CD4-positive, alpha-beta T cell treated with Interleukin-6 at 100 ng/mL for 8 hours (primary cell): ENCODE measurements at places on chromosomes 1 and 21.

DNA sequence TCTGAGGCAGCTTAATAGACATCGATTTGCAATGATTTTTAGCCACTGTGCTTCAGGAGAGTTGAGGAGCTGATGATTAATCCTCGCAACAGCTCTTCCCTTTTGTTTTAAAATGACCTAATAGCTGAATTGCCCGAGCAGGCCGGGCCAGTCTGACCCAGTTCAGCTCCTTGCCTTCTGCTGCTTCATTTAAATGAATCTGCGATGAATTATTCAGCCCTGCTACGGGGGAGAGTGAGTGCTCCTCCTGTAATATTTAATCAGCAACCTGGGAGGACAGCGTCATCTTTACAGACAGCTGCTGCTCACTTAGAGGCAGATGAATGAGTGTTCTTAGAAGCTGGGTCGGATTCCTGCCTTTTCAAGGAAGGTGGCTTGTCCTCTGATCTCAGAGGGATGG, 325.1 kb downstream of the CAMTA1 start:
- no peak for DNase-seq

DNA sequence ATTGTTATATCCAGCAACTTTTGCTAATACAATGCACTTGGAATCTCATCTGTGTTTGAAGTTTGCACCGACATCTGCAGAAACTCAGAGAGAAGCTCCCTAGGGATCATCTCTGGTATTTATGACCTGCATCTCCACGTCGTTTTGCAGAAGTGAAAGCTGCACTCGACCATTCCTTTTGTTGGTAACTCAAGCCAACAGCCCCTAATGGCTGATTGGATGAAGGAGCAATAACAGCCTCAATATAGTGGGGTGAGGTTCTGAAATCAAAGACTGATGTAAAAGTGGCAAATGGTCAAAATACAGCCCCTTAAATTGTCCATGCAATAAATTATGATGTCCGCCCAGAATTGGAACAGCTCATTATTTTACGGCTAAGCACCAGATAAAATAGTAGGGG, 344.2 kb upstream of the KAZN start:
- no peak for DNase-seq

DNA sequence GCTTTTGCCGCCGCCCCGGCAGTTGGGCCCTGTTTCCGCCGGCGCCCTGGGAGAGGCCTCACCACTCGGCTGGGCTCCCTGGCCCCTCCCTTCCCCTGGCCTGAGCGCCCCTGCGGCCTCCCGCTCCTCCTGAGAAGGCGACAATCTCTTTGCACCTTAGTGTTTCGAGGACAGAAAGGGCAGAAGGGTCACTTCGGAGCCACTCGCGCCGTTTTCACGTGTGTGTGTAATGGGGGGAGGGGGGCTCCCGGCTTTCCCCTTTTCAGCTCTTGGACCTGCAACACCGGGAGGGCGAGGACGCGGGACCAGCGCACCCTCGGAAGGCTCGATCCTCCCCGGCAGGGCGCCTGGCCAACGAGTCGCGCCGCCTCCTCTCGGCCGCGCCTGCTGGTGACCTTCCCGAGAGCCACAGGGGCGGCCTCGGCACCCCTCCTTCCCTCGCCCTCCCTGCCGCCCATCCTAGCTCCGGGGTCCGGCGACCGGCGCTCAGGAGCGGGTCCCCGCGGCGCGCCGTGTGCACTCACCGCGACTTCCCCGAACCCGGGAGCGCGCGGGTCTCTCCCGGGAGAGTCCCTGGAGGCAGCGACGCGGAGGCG, 432 bp upstream of the SIM2 start:
- no peak for DNase-seq

- DNase-seq = peak; percentile 35
These were observed 3.5 kb downstream of the GNAT2 start for GRCh38 chr1:109615879-109616278.

- peak; percentile 4 for DNase-seq
These were observed at the start of gene HTR6 for GRCh38 chr1:19664453-19665185. TSS of gene HTR6 (plus strand) at chr1:19664875. CDS start at chr1:19665754, 879 bp downstream.

- DNase-seq = no peak
These were observed 161.0 kb downstream of the URB2 start for GRCh38 chr1:229786974-229787610.

DNA sequence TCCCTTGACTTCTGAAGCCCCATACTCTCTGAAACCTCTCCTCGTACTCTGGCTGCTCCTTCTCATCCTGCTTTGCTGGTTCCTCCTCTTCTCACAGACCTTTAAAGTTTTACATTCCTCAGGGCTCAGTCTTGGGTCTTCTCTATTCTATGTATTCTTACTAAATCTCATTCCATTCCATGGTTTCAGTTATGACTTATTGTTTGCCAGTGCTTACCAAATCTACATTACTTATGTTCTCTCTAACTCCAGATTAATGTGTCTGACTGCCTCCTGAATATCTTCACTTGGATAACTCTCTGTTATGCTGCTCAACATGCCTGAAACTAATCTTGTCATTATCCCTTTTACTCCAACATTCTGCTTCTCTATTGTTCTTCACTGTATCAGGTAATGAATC, 5.4 kb upstream of the SLC35D1 start:
- no peak for DNase-seq

GRCh38 chr1:155938220-155938627, 3.2 kb upstream of the RXFP4 start:
- DNase-seq = peak; percentile 54

GRCh38 chr1:36664571-36665287, 182.0 kb upstream of the CSF3R start:
- DNase-seq = no peak

DNA sequence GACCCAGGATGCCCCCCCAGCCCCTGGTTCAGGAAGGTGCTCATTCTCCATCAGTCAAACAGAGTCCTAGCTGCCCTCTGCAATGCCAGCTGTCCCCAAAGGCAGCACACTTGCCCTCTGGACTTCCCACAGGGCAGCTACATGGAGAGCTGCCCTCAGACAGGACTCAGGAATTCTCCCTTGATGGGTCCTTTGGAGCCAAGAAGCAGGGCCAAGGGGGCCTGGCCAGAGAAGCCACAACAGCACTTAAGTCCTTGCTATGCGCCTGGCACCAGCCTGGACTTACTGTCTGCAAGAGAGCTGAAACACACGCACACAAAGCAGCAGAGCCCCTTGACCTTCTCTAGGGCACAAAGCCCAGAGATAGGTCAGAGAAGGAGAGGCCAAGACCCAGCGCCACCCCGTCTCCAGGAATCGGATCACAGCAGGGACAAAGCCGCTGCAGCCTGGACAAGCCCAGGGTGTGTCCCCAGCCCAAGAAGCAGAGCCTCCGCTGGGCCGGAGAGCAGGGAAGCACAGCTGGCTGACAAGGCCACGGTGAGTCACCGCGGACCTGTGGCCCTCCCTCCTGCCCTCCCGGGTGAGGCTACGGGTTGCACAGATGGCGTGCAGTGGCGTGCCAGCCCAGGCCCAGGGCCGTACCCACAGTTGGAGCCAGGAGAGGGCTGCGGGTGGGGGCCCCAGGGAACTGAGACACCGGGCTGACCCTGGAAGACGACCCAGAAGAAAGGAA, 1.7 kb downstream of the WNT9A start:
- no peak for DNase-seq

DNA sequence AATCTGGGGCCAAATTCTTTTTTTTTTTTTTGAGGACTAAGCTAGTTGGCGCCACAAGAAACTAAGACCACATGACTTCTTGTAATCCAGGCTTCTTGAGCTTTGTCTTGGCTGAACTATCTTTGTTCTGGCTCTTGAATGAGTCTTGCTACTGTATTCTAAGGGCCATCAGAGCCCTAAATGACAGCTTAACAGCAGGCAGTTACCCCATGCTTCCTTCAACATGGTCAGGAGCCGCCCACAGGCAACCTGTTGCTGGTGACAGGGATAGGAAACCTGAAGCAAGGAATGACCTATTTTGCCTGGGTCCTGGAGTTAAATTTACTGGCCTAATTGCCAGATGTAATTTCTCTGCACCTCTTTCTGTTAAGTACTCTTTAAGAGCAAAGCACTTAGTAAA, 188.2 kb upstream of the PLXNA2 start:
- no peak for DNase-seq

DNA sequence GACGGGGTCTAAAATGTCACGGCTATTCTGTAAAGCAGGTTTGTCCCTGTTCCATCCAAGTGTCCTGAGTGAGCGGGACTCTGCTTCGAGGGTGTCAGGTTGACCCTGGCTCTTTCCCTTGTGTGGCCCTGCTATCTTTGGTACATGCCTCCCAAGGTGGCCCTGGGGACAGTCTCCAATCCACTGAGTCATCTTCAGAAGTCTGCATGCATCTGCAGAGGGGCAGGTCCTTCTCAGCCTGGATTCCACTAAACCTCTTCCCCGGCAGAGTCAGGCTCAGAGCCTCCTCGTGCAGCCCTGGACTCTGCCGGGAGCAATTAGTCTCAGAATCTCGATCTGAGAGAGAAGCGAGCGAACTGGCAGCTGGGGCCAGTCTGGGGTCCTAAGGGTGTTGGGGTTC, 50.1 kb upstream of the KCNJ15 start:
- no peak for DNase-seq

- DNase-seq = no peak
These were observed 243.7 kb upstream of the DPYD start for GRCh38 chr1:98164509-98164908.

- DNase-seq = no peak
These were observed 5.8 kb downstream of the INKA2 start for GRCh38 chr1:111733183-111733991.

DNA sequence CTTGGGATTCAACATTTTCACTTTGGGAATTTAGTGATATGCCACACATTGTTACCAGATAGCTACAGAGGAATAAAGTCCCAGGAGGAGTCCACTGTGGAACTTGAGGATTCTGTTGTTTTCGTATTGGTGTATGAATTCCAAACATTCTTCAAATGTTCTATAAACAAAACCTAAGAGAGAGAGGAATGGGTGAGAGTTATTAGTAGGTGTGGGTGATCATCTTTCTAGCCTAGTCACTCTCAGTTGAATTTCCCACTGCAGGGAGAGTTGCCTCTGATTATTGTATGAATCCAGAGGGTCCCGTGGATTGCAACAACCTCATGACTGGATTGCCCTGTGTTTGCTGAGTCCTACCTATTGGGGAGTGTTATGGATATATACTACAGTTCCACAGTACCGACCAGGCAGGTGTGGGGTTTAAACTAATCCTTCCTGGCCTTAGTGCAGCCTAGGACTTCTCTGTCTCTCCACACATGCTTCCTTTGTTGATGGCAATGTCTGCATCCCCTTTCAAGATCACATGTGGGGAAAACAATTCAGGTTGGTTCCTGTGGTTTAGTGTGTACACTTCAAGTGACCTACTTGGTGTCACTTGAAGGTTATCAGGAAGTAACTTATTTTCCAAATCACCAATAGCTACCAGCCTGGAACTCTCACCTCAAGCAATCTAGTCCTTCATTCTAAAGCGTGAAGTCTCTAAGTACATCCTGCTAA, 91.8 kb downstream of the ADCY10 start:
- no peak for DNase-seq

GRCh38 chr1:33273406-33273805, 17.1 kb downstream of the ZNF362 start:
- peak; percentile 19 for DNase-seq

GRCh38 chr1:54453022-54453421, 46.8 kb upstream of the SSBP3 start:
- no peak for DNase-seq

DNA sequence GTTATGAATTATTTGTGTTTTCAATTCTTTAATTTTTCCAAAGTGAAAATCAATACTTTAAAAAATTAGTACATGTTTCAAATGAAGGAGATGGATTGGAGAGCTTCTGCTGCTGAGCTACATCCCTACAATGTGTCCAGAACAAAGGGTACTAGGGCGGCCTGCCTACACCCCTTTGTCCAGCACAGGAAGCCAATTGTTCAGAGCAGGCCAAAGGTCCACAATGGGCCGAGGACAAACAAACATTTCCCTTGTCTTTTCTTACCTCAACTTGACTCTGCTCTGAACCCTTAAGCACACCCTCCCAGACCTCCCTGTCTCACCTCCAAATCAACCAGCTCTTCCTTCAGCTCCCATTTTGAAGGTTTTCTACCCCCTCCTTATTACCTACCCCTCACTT, 39.4 kb upstream of the CAMK1G start:
- DNase-seq = no peak
